RWPE1 (cell line): ENCODE measurements at places on chromosomes 7 and 10.

DNA sequence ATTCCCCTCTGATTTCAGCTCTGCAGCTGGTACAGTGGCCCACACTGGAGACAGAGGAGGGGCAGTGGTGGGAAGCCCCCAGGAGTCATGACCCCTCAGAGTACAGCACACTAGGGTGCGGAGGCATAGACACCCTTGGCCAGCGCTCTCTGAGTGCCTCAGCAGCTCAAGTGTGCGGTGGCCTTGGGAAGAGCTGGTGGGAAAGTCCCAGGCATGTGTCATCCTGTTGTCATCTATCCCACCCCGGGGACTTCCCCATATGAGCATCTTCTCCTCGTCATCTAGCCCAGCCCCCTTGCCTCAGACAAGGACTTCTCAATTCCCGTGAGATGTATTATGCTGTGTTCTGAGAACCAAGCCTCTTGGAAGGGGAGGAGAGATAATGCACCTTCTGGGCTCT is 15.6 kb upstream of the PPIF start:
- DNase-seq = peak; percentile 46

DNA sequence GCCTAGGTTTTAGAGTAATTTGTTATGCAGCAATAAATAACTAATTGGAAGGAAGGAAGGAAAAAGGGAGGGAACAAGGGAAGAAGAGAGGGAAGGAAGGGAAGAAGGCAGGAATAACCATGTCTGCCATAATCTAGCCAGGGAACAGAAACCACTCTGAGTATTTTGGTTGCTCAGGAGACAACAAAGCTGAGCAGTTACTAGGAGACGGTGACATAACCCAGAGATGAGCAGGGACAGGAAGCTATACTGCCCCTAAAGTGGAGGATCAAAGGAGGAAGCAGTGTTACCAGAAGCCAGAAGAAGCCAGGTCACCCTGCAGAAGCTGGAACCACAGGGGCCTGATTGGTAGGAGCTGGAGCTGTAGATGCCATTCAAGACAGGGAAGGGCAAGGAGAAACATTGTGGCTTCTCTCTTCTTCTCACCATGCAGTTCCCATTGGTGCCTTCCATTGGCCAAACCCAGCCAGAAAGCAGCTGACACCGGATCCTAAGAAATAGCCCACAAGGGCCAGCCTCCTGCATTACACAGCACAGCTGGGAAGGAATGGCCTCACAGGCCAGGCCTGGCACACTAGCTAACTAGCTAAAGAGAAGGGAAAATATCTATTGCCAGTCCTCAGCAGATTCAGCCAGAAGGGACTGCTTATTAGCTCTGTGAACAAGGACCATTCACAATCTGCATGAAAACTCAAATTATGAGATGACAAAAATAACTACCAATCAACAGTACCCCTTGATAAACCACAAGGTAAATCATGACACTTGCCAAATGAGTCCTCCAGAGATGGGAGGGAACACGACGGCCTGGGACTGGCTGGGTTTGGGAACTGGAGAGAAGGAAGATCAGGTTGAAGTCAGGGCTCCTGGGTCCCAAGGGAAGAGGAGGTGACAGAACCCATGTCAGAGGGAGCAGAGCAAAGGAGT is 184.5 kb upstream of the NFE2L3 start:
- no peak for DNase-seq

- DNase-seq = no peak
Measured at GRCh38 chr10:63887023-63887589, 365.9 kb downstream of the REEP3 start.

DNA sequence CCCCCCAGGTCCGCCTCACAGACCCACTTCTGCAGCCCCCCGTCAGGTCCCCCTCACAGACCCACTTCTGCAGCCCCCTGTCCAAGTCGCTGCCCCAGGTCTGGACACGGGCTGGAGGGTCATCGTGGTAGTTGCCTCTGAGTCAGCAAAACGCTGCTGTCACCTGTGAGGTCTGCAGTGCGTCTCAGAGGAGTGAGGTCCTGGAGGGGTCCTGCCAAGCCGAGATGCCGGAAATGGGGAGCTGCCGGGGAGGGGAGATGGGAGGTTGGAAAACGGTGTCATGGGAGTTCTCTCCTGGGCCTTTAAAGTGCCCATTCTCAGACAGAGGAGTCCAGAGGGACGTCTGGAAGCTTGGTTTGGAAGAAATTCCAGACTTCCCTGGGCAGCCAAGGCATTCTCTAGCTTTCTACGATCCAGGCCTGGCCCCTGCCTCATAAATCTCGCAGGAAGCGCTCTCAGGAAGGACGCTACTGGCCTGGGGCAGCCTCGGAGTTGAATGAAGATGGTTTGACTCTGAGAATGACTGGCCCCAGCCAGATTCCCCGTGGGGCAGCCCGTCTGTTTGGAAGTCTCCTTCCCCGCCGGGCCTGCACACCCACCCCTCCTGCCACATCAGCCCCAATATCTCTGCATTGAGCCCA is 38.7 kb downstream of the CALML3 start:
- DNase-seq = no peak

- no peak for DNase-seq
Measured at GRCh38 chr10:33307835-33308234, 26.6 kb downstream of the NRP1 start.

- DNase-seq = no peak
Measured at GRCh38 chr10:1347962-1348772, 292.0 kb downstream of the WDR37 start.

DNA sequence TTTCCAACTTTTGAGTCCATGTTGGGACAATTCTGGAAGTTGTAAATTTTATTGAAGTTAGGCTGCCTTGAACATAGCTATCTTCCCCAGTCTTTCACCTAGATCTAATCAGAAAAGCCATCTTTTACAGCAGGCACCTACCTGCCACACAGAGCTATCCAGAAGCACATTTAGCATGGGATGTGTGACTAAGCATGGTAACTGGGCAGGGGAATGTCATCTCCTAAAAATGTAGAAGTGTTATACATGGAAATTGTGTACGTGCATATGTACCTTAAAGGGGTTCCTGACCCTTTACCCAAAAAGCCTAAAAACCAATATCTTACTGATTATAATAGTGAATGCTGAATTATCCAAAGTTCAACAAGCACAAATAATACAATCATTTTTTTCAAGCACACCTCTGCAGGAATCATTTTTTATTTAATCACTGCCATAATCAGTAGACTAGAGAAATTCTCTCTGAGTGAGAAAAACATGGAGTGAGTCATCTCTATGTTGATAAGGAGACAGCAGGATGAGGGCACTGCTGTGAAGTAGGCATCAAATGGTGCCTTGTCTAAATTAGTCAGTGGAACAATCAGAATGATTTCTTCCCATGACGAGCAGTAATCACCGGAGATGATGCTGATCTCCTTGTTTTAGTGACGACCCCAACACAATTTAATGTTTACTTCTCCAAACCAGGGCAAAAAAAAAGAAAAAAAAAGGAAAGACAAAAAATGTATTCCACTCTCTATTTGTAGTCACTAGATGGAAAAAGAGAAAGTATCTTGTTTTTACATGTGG is 75.9 kb downstream of the SORBS1 start:
- no peak for DNase-seq
